Urothelium cell line (cell line): ENCODE measurements at places on chromosomes 16 and 17.

GRCh38 chr16:7644176-7644575 lies 311.5 kb downstream of the RBFOX1 start:
- DNase-seq: no peak

DNA sequence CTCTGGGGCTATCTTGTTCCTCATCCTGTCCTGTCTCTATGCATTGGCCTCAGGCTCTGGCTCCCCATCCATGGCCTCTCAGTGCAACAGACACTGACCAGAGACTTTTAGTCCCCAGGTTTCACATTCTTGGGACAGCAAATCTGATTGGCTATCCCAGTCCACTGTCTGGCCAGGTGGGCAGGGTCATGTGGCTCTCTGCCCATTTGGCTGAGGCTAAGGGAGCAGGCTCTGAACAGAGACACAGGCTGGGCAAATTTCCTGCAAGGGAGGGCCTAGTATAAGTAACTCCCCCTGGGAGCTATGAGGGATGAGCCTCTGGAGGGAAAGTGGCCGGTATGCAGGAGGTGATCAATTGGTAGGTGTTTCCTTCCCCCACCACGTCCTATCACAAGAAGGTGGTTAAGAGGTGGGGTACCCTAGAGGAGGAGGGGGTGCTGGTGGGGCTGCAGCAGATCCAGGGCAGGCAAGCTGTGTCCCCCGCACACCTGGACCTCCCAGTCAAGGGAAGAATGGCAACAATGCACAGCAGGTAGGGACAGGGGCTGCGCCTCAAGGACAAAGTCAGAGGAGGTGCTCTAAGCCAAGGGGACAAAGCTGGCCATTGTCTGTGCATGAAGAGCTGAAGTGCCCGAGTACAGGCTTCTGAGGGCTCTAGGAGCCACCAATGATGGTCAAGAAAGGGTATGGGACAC lies 13.2 kb downstream of the XYLT2 start:
- DNase-seq: no peak

DNA sequence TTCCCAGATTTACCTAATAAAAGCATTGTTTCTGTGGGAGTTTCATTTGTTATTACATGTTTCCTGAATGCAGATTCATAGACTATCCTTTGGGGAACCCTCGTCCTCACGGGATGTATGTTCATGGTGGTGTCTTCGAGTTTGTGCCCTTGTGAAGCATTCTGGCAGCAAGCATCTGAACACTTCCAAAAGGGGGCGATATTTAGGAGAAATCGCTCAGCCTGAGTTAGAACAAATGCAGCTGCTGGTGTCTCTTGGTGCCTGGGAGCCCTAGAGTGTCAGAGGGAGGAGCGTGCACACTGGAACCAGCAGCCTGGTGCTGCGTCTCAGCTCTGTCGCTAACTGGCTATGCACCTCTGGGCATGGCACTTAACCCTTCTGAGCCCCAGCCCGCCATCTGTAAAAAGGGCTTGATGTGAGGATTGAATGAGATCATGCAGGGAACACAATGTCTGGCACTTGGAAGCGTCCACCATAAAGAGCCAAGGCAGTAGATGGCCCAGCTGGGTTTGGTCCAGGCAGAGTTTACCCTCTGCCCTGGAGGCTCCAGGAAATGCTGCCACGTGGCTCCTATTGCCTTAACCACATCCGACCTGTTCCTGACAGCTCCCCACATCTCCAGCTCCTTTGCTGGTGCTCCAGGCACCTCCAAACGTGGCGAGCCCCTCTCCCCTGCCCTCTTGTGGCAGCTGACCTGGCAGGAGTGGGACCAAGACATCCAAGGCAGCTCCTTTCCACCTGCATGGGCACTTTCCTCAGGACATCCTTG lies 25.0 kb upstream of the C16orf78 start:
- DNase-seq: peak; percentile 28

- DNase-seq: no peak
Measured at GRCh38 chr17:72430611-72431432, 310.0 kb downstream of the SOX9 start.

GRCh38 chr17:74134991-74135390 lies 68.5 kb upstream of the RPL38 start:
- no peak for DNase-seq

DNA sequence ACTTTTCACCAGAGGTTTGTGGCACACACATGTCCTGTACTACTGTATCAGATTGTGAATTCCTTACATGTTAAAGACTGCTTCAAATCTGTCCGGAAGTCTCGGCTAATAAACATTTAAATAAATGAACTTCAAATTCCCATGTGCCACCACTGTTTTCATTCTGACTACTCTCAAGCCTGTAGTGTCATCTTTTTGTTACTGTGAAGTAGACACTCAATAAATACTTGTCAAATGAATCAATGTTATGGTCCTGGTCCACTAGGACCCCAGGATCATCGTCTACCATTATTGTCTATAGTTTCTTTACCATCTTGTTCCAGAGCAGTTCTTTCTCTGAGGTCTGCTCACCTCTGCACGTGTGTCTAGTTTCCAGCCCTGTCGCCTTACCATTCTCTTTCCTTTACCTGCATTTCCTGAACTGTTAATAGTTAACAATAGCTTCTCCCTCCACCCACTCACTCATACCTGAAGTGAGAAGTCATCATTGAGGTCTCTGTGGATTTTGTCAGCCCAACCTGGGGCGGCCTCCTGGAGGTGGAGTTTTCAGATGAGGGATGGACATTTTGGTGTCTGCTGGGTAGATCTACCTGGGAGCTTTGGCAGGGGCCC lies 333.0 kb downstream of the SEC14L1 start:
- DNase-seq: peak; percentile 56

DNA sequence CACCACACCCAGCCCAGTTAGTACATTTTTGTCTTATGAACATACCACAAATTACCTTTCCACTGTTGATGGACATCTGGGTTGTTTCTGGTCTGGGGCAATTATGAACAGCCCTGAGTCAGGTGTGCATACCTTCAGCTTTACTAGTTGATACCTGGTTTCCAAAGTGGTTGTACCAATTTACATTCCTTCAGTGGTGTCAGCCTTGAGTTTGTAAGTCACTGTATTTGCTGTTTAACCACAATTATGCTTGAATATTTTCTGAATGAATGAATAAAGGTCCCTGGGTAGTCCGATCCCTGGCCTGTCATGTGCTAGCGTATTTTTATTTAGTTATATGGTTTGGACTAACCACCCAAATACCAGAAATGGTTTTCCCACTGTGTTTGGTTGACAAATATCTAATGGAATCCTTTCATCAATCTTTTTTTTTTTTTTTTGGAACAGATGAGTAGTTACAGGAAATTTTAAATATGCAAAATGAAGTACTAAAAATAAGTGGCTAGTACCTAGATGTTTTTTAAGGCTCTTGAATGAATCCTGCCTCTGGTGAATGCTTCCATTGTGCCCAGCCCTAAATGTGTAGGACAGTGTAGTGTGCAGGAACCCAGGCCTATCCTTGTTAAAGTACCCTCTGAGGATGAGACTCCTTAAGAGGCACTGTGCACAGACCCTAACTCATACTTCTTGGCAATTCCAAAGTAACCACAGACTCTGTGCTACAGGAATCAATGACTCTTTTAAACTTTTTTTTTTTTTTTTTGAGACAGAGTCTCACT lies 3.7 kb downstream of the DUSP14 start:
- DNase-seq: peak; percentile 33

DNA sequence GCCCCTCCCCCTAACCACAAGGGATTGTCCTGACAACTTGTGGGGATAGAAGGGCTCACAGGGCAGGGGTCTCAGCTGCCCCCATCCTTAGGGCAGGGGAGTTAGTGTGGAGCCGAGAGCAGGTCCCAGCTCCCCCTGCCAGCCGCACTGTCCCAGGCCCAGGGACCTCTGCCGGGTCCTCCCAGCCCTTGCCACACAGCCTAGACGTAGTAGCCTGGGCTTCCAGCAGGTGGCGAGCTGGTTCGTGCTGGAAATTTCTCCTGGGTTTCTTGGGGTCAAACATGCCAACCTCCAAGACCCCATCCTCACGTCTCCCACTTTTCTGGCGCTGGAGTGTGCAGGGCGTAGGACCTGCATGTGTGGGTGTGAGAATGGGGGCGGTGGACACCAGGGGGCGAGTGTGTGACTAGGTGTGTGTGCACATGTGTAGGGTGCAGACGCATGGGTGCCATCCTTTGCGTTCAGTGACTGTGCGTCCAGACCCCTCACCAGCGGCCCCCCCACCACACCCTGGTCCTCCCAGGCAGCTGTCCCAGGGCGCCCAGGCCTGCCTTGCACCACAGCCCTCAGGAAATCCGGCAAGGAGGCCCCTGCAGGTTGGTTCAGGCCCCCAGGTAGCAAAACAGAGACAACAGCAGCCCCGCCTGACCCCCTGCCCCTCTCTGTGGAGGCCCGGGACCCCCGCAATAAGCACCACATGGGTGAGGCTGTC lies 29.5 kb downstream of the SBK1 start:
- DNase-seq: peak; percentile 58

DNA sequence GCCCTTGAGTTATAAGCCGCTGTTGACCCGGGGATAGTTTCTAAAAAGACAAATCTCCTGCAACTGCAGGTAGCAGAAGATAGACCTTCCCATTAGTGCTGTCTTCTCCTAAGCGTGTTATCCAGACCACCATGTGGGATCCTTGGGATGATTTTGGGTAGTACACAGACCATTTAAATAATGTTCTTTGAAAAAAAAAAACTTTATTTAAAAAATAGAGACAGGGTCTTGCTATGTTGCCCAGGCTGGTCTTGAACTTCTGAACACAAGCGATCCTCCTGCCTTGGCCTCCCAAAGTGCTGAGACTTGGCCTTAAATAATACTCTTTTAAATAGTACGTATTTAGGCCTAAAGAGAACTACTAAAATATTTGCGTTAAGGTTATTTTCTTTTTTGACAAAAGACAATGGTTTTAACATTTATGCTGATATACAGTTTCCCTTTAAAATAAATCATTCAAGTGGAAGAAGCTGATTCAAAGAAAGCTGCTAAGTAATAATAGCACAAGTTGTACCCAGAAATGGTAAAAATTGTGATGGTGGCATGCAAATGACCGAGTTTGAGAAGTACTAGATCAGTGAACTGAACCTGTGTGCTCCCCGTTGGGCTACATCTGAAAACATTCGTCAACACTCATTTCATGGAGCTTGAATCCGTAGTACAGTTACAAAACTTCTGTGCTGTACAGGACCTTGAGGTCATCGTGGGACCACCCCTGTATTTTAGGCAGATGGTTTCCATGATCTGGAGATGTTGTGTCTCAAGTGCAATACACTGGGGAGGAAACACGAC lies 24.0 kb downstream of the SMARCE1 start:
- DNase-seq: no peak

- no peak for DNase-seq
Measured at GRCh38 chr17:77741109-77741508, 217.4 kb upstream of the TNRC6C start.

DNA sequence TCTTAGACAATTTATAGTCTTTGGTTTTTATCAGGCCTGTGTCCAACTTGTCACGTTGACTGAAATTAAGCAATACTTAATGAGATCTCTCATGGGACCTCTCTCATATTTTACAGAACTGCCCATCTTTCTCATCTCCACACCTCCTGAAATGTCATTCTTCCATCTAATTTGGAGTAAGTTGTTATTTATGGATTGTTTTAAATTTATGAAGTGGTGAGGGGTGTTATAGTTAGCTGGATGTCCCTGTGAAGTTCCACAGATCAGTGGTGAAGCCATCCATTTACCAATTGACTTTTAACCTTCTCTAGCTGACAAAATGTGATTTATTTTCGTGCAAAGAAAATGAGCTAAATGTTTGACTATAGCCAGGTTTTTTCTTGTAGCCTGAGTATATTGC lies 824.9 kb downstream of the KCNJ2 start:
- no peak for DNase-seq

GRCh38 chr17:19727501-19728078 lies 11.2 kb upstream of the SLC47A2 start:
- DNase-seq: no peak

DNA sequence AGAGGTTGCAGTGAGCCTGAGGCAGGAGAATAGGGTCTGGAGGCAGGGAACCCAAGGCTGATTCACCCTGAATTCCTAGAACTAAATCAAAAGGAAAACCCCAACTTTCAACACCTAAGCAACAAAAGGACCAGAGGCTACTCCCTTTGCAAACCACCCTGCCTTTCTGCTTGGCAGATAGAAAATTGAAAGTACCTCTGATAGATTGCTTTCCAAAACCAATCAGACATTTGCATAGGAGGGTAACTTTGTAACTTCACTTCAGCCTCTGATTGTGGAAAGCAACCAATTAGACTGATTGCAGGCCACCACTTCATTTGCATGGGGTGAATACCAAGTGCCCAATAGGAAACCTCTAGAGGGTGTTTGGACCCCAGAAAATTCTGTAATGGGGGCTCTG lies 10.9 kb upstream of the TMEM98 start:
- no peak for DNase-seq

- no peak for DNase-seq
Measured at GRCh38 chr17:78563189-78564145, 13.7 kb downstream of the DNAH17 start.
